ENCODE measurements at places on chromosomes 7 and 10.

DNA sequence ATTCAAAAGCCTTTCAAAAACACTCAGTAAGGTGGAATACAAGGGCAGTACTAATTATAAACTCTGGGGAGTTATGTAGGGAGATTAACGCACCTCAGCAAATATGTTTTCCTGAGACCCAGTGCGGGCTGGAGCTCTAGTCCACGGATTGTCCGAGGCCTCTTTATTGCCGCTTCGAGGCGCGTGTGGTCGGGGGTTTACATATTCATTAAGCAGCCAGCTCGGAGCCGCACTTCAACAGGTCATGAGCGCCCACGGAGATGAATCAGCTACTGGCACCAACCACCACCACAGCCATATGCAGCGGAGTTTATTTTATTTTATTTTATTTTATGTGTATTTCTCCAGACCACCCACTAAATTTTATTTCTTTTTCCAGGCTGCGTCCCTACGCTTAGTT, 195.9 kb upstream of the ADARB2 start:
- peak; percentile 15 for DNase-seq

GRCh38 chr10:4061441-4061951, 276.5 kb upstream of the KLF6 start:
- DNase-seq: no peak

GRCh38 chr7:11239316-11239715, 265.6 kb downstream of the PHF14 start:
- DNase-seq: no peak

DNA sequence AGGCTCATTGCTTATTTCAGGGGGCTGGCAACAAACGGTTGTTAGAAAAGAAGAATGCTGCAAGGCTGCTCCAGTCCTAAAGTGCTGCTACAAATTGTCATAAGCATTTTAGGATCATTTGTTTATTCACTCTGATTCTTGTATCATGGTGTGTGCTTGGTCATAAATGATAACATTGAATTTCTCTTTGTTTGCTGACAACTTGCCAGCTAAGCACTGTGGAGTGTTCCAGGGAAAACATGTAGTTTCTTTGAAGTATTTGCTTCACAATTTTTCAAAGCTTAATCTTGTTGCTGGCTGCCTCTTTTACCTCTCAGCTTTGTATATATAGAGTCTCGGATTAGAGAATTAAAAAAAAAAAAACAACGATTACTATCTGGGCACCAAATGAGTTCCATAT, 263.0 kb downstream of the PHF14 start:
- no peak for DNase-seq

GRCh38 chr10:88858491-88858890, 6.8 kb upstream of the ANKRD22 start:
- no peak for DNase-seq

GRCh38 chr7:36896418-36896817, 172.1 kb upstream of the AOAH start:
- DNase-seq: no peak

DNA sequence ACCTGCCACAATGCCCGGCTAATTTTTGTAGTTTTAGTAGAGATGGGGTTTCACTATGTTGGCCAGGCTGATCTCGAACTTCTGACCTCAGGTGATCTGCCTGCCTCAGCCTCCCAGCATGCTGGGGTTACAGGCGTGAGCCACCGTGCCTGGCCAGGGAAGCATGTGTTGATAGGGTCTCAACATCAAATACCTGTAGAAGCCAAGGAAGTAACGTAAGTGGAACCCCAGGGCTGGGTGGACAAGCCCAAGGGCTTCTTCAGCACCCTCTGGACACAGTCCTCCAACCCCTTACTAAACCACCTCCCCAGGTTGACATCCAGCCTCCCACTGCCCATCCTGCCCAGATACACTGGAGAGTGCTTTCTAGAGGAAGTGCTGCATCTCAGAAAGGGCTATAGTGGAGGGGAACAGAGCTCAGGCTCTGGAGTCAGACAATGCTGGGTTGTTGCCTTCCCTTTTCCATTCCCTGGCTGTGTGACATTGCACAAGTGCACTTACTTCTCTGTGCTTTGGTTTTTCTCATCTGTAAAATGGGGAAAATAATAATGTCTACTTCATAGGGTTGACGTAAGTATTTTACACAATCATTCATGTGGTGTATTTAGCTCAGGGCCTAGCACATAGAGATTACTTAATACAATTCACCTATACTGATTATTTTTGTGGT, 73.9 kb upstream of the KAT6B start:
- no peak for DNase-seq

GRCh38 chr7:131131746-131132431, 195.8 kb upstream of the MKLN1 start:
- no peak for DNase-seq

- no peak for DNase-seq
Observed at GRCh38 chr10:17854044-17854652, 45.0 kb downstream of the MRC1 start.

DNA sequence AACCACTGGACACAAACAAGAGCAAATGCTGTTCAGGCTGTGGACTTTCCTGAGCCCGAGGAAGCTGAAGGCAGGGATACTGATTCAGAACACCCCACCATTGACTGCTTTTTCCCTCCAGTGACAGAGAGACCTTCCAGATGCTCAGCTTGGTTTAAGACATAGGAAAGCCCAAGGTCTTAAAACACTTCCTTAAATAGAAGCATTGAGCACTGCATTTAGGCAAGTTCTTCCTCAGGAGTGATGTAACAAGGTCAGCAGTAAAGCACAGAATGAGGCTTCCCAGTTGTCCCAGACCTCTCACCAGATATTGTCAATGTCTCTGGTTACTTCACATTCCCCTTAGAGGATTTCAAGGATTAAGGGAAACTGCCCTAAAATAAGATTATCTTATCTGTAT, 19.6 kb upstream of the CDCA7L start:
- DNase-seq: no peak

- no peak for DNase-seq
Observed at GRCh38 chr7:66348959-66349358, 143.8 kb downstream of the TPST1 start.

GRCh38 chr7:111529507-111530355, 32.6 kb downstream of the IMMP2L start:
- DNase-seq: no peak

GRCh38 chr10:101136007-101136707, 5.1 kb downstream of the TLX1 start:
- DNase-seq: no peak

GRCh38 chr10:114313866-114314265, 74.8 kb downstream of the VWA2 start:
- DNase-seq: no peak

DNA sequence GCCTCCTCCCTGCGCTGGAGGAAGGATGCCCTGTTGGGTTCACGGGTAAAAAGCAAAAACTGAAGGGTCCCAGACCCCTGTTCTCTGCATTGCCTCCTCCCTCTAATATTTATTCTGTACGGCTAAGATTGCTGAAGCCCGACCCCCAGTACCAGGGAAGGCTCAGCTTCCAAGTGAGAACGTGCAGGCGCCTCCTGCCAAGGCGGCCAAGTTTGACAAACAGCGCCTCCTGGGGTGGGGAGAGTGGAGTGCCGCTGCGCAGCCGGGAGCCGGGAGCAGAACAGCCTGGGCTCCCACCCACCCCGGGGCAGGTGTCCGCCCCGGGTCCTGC, 4.7 kb upstream of the EBF3 start:
- no peak for DNase-seq

DNA sequence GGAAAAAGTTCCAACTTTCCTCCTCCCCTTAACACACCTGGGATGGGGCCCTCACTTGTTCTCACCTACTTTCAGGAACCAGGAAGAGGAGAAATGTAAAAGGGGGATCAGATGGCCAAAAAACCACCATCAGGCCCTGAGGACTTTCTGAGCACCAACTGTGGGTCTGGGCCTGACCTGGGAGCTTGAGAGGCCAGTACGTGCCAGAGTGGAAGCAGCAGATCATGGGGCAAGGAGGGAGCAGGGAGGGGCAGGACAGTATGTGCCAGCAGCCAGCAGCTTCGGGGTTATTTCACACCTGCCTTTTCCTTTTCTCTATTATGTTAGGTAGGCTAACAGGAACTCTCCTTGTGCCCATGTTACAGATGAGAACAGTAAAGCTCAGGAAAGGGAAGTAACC, 118.8 kb upstream of the UNC5B start:
- DNase-seq: no peak

DNA sequence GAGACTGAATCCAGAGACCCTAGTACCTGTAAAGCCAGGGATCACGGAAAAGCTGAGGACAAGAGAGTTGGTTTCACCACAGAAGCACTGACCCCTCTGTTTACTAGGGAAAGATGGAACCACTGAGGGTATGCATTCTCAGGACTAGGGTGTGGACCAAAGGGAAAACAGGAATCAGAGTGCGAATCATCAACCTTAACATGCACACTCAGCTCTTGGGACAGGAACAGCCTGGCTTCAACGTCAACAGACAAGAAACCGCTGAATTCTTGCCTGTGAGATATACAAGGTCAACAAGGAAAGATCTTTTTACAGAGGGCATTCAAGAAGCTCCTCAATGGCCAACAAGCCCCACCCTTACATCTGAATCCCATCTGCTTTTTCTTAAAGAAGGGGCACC, 14.9 kb downstream of the TNRC18 start:
- DNase-seq: no peak

GRCh38 chr10:32939296-32940111, 18.5 kb downstream of the ITGB1 start:
- DNase-seq: no peak

DNA sequence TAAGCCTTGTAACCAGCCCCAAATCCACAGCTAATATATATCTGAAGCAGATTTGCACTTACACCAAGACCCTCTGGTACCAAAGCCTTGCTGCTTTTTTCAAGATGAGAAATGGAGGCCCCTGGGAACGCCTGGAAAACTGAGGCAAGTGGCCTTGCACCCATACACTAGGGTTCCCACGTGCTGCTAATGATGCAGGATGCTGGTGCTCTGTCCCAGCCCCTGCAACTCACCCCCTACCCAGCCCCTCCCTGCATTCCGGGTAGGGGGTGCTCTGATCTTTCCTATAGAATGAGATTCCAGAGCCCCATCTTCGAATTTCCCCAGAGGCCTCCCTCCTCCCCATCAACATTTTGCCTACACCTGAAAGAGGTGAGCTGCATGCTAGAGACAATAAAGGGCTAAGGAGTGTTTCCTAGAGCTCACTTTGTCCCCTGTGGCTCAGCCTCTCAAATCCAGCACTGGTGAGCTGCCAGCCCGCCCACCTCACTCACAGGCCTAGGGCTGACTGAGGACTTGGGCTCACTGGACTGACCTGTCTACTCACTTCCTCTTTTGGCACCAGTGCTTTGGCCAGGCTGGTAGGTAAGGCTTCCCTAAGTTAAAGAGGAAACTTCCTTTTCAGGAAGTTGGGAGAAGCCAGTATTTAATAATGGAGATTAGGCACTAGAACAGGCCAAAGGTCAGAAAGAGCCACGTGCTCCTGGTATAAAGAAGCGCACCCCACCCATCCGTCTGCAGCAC, 9.8 kb downstream of the RBP4 start:
- DNase-seq: no peak

GRCh38 chr7:101943889-101944600, 126.6 kb downstream of the CUX1 start:
- DNase-seq: no peak

DNA sequence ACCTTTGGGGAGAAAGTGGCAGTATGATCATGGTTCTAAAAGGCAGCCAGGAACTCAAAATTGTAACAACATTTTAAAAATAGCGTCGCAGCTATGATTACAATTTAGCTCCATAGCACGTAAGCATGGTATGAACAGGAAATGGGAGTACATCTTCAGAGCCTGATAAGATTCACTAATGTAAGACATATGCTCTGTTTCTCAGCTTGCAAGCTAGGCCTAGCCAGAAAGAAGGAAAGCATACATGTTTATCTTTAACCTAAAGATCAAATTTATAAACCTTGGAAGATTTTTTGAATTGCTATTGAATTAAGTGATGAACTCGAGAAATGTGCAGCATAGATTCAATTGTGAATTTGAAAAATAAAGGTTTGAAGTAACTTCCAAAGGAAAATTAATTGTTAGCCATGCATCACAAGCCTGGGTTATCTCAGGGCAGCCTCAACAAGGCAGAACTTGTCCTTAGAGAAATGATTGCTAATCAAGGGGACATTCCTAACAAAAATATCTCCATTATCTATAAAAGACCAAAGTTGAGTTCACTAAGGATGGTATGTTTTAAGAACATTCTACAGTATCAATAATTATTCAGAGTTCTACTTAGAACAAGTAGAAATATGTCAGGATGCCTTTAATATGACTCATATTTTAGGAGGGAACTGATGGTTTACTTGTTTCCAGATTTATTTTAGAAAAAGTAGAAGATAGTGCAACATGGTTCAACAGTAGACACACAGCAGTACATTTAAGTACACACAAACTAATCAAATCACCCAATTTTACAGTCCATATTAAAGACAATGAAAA, 38.8 kb upstream of the SEPTIN7 start:
- DNase-seq: no peak
